ENCODE measurements at places on chromosomes 1 and 21.

GRCh38 chr1:162422662-162423375 is 10.9 kb upstream of the SH2D1B start:
- DNase-seq: no peak

DNA sequence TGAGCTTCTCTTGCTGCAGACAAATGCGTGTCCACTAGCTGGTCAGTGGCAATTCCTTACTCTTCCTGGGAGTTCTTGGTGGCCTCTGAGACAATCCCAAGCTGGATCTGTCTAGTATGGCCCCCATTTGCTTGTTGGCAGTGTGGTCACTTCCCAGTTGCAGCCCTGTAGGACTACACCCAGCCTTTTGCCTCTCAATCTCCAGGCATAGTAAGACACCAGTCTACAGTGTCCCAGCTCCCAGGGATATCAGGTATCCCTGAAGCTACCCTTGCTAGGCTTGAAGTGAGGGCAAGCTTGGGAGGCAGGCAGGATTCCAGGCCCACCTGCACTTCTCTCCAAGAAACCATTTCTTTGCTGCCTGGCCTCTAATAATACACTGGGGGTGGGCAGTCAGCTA is 316.6 kb downstream of the RYR2 start:
- no peak for DNase-seq

- DNase-seq: no peak
Measured at GRCh38 chr21:41869771-41870170, 9.4 kb downstream of the PRDM15 start.

GRCh38 chr1:26353976-26354820 is at the start of gene CRYBG2:
TSS of gene CRYBG2 (minus strand) at chr1:26354130. CDS start at chr1:26346657, 7,473 bp downstream.
- no peak for DNase-seq

GRCh38 chr21:39374046-39374445 is 25.2 kb upstream of the HMGN1 start:
- DNase-seq: no peak

DNA sequence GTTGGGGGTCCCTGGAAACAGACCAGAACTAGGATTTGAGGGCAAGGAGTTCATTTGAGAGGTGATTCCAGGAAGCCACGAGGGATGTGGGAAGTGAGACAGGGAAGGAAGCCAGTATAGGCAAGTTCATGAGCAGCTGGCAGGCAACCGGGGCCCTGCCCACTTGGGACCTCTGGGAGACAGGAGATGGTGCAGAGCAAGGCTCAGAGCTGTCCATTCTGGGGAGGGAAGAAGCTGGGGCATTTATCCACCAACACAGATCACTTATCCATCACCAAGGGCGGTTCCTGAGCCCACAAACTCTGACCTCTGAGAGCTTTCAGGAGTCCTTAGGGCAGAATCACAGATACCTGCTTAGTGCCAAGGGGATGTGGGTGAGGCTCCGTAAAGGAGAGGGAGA is 16.8 kb downstream of the EDN2 start:
- no peak for DNase-seq
